ENCODE measurements at places on chromosomes 6 and 20.

DNA sequence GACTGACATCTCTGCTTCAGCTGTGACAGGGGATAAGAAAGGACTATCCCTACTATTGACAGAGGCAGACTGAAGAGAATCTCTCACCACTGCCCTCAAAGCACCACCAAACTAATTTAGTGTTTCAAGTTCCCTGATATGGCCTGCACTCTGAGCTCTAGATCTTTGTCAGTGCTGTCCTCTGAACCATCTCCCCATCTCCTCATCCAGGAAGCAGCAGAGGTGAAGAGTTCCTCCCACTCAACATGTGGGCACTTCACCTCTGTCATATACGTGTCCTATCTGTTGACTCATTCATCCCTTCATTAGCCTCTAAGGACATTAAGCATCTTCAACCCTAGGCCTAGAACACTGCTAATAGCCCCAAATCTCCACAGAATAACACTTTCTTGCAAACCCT is 14.1 kb downstream of the FAM210B start:
- no peak for DNase-seq

DNA sequence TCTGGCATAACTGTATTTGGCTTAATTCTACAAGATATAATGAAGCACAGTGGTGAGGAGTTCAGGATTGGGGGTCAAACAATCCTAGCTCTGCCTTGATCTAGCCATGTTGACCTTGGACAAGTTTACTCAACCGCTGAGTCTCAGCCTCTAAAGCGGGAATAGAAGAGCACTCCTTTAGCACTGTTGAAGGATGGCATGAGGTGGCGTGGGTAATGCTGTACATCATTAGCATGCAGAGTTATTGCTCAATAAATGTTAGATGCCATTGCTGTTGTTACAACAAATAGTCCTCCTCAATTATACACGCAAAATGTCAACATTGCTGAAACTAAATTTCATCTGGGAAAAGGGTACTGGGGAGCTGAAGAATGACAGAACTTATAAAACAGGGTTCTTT is 78.6 kb downstream of the KIF13A start:
- no peak for DNase-seq

DNA sequence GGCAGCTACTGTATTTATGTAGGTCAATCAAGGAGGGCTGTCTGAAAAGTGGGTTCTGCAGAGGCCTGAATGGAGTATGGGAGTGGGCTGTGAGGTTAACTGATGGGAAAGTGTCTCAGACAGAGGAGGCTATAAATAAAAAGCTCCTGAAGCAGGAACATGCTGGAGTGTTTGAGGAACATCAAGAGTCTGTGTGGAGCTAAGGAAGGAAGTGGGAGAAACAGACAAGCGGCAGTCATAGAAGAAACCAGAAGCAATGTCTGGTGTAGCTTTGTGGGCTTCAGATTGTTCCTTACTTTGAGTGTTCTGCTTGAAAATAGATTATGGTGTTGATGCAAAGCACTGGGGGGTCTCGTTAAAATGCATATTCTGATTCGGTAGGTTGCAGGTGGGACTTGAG is 101.5 kb upstream of the OGFRL1 start:
- no peak for DNase-seq

DNA sequence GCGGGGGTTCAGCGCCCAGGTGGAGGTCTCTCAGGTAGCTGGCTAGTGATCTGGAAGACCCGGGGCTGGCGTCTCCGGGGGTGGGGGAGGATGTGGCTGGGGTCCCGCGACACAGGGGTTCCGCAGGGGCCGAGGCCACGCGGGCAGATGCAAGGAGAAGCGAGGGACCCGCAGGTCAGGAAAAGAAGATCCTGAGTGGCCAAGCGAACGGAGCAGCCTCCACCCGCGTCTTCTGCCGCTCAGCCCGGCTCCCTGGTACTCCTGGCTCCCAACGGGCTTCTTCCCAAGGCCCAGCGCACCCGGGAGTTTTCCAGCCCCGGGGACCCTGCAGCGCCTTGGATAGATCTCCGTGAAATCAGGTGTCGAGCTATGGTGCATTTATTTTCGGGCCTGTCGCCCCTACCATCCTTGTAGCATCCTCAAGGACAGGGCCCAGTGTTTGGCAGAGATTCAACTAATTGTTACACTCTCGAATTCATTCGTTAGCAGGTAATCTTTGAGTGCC is 682 bp upstream of the CHD6 start:
- no peak for DNase-seq

Measured in non-pigmented ciliary epithelial cell (primary cell).